Activated T-cell treated with anti-CD3 and anti-CD28 coated beads, Interleukin-2, amount 50 U/mL, for 24 hours (primary cell): ENCODE measurements at places on chromosomes 1 and 21.

DNA sequence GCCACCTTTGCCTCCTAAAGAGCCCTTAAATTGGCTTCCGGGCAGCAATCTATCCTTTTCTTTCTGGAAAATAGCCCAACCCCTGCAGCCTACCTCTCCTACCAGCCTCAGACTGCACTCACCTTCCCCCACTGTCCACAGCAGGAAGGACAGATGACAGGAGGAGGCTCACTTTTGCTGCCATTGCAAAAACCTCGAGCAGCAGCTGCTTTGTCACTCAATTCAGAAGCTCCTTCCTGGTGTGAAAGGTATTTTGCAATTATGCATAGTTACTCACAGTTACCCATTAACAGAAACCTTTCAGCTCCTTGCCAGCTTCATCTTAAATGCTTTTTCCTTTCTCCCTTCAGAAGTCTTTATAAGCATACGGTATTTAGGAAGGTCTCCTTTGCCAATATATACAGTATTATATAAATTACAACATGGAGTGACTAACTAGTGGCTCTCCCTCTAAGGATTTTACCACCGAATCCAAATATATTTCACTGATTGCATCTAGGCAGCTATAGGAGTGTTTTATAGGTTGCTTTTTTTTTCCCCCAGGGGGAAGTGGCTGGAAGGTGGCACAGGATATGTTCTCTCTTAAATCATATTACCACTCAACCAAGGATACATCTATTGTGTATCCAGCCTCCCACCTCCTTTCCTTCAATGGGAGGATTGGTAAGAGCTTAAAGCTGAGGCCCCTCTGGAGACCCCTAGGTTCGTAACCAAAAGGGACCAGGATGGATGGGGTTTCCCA lies 142.1 kb upstream of the IPO9 start:
- no peaks in the 10 kb centered on the region for H3K4me1 ChIP-seq
- no peak for DNase-seq
- H3K4me3 ChIP-seq: no peak overlapping the region
- no peaks in the 10 kb centered on the region for H3K36me3 ChIP-seq

DNA sequence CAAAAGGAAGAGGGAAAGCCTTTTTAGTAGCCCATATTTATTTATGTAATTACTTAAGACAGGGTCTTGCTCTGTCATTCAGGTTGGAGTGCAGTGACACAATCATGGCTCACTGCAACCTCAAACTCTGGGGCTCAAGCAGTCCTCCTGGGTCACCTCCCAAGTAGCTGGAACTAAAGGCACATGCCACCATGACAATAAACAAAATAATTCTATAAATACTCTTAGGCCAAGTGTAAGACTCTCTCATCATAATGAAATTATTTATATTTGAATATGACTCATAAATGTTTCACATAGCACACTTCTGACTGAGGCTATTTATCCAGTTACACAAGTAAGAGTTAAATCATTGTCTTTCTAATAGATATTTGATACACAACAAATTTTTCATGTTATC lies 314.7 kb downstream of the AMY1C start:
- no peaks in the 10 kb centered on the region for H3K36me3 ChIP-seq
- no peaks in the 10 kb centered on the region for H3K4me1 ChIP-seq
- no peak for DNase-seq
- no peak overlapping the region for H3K27ac ChIP-seq
- no peaks in the 10 kb centered on the region for H3K27me3 ChIP-seq

DNA sequence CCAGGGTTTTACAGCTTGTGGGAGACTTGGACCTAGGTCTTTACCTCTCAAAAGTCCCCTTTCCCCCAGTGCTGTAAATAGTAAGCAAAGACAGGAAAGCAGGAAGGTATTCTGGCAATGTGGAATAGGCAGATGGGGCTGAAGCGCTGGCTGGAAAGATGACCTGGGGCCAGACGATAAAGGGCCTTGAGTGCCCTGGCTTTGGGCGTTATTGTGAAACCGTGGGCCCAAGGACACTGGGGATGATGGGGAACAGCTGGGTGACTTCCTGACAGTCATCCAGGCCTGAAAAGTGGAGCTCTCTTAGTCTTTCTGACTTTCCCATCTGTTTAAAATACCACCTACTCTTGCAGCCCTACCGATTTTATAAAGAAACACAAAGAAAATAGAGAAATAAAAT lies 16.3 kb downstream of the URB2 start:
- no peak overlapping the region for H3K4me3 ChIP-seq
- DNase-seq: no peak
- H3K27me3 ChIP-seq: no peaks in the 10 kb centered on the region
- peaks cover 16% of the 10 kb centered on the region for H3K4me1 ChIP-seq

GRCh38 chr1:185537596-185537995 lies 196.6 kb upstream of the HMCN1 start:
- no peaks in the 10 kb centered on the region for H3K36me3 ChIP-seq
- H3K4me1 ChIP-seq: peaks cover 8% of the 10 kb centered on the region
- no peak for DNase-seq
- H3K27me3 ChIP-seq: no peaks in the 10 kb centered on the region
- no peak overlapping the region for H3K27ac ChIP-seq

DNA sequence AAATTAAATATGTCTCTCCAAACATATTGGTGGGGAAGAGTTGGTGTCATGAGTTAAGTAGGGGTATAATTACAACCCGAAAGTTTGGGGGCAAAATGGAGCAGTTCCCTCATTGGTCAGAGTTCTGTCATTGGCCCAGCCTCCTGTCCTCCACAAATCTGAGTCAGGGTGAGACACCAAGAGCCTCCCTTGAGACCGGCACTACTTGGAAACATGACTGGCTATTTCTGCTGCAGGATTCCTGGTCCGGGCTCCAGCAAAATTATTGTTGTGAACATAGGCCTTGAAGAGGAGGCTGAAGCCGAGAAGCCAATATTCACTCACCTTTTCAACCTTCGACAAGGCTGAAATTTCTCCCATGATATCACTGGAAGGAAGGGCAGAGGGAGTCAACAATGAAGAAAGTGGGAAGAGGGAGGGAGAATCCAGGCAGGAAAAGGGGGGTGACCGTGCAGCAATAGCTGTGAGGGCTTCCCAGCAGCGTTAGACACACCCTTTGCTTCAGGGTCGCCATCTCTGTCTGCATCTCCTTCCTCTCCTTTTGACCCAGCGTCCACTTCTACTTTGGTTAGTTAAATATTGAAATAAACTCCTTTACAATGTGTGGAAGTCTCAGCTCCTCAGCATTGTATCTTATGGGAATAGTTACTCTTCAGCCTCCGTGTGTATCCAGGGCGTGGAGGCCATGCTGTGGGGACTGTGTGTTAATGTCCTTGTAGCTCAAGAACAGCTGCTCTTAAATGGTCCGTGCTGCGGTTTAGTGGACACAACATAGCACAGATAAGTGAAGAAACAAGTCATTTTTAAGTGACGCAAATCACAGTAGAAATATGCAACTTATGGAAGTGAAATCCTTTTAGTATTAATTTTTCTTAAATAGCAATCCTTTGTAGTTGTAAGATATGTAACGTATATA lies 307.4 kb downstream of the DISC1 start:
- H3K4me1 ChIP-seq: peaks cover 19% of the 10 kb centered on the region
- no peak overlapping the region for H3K27ac ChIP-seq
- no peaks in the 10 kb centered on the region for H3K36me3 ChIP-seq
- DNase-seq: no peak
- H3K27me3 ChIP-seq: no peaks in the 10 kb centered on the region
- H3K4me3 ChIP-seq: no peak overlapping the region

- peaks cover 37% of the 10 kb centered on the region for H3K36me3 ChIP-seq
- peak overlapping the region; percentile 94 for H3K4me3 ChIP-seq
- no peaks in the 10 kb centered on the region for H3K27me3 ChIP-seq
Measured at GRCh38 chr21:43775190-43775589, 918 bp downstream of the CSTB start.

- no peaks in the 10 kb centered on the region for H3K36me3 ChIP-seq
- DNase-seq: no peak
- no peaks in the 10 kb centered on the region for H3K4me1 ChIP-seq
- peaks cover 3% of the 10 kb centered on the region for H3K27me3 ChIP-seq
- no peak overlapping the region for H3K4me3 ChIP-seq
Measured at GRCh38 chr1:58206749-58207148, 339.8 kb downstream of the OMA1 start.

DNA sequence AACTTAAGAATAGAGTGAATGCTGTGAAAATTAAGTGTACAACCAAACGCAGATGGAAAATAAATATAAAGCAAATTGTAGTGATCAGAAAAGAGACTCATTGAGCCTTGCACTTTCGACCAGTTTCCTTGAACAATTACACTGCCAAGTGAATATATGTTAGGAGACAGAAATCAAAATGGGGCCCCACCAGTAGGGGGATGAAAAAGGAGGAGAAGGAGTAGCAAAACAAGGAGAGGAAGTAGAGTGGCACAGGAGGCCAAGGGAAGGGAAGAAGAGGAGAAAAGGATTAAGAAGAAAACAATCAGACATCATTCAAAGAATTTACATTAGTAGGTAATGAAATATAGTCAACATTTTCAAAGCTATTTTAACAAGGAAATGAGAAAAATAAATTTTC lies 1770.6 kb downstream of the PLA2G4A start:
- H3K4me3 ChIP-seq: no peak overlapping the region
- no peaks in the 10 kb centered on the region for H3K4me1 ChIP-seq
- DNase-seq: no peak
- no peak overlapping the region for H3K27ac ChIP-seq
- H3K27me3 ChIP-seq: no peaks in the 10 kb centered on the region

DNA sequence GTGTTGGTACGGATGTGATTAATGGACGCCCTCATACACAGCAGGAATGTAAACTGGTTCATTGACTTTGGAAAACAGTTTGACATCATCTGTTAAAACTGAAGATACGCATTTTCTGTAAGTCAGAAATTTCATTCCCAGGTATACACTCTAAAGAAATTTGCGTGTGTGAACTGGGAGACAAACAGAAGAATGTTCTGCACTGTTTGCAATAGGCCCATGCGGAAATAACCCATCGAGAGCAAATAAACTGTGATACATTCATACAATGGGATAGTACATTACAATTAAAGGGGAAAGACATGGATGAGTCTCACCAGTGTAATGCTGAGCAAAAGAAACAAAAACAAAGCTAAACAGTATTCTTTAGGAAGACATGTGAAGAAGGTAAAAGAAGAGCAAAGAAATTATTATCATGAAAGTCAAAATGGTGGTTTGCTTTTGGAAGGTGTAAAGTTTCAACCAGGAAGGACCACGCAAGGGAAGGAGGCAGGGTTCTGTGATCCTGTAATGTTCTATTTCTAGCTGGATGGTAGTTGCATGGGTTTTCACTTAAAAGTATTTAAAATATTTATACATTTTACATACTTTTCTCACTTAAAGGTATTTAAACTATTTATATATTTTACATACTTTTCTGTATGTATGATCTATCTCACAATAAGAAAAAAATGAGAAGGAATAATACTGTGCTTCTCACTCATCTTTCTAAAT lies 30.3 kb downstream of the INTS7 start:
- H3K4me3 ChIP-seq: no peak overlapping the region
- peaks cover 3% of the 10 kb centered on the region for H3K4me1 ChIP-seq
- no peak for DNase-seq
- H3K27me3 ChIP-seq: no peaks in the 10 kb centered on the region
- no peak overlapping the region for H3K27ac ChIP-seq
- H3K36me3 ChIP-seq: peaks cover 77% of the 10 kb centered on the region

- H3K4me3 ChIP-seq: no peak overlapping the region
- no peaks in the 10 kb centered on the region for H3K36me3 ChIP-seq
- H3K27ac ChIP-seq: no peak overlapping the region
- no peaks in the 10 kb centered on the region for H3K4me1 ChIP-seq
- no peak for DNase-seq
Measured at GRCh38 chr1:229572286-229572685, 13.8 kb upstream of the ABCB10 start.

DNA sequence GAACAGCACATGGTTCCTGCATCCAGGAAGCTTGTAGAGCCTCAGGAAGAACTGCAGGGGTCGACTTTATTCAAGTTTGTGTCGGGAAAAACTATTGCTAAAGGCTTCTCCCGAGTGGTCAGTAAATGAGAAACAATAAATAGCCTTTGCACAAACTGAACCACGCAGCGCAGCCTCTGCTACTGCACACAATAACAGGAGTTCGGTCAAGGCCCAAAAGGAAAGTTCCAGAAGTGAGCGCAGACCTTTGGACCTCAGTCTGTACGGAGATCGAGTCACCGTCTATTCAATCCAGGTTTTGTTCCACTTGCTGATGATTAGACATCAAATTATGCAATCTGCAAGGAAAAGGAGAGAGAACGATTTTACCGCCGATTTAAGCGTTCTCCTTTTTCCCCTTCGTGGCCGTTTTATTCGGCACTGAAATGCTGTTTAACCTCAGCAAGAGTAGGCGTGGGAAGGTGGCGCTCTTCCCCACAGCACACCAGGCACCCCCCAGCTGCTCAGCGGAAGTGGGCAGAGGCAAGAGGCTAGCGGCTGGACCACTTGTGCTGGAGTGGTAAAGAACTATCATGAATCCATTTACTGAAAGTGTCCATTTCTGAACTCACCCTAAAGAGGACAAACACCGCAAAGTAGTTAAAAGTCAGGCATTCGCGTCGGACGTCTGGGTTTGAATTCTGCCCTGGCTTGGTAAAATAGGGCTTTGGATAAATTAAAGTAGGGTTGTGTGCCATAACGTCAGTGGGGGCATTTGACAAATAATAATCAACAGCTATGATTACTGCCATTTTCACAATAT lies 6.1 kb upstream of the LHX8 start:
- no peak overlapping the region for H3K4me3 ChIP-seq
- no peaks in the 10 kb centered on the region for H3K4me1 ChIP-seq
- no peaks in the 10 kb centered on the region for H3K36me3 ChIP-seq
- H3K27ac ChIP-seq: no peak overlapping the region

GRCh38 chr1:162007466-162007865 lies 16.2 kb downstream of the OLFML2B start:
- peaks cover 11% of the 10 kb centered on the region for H3K27me3 ChIP-seq
- no peak overlapping the region for H3K4me3 ChIP-seq
- DNase-seq: no peak

DNA sequence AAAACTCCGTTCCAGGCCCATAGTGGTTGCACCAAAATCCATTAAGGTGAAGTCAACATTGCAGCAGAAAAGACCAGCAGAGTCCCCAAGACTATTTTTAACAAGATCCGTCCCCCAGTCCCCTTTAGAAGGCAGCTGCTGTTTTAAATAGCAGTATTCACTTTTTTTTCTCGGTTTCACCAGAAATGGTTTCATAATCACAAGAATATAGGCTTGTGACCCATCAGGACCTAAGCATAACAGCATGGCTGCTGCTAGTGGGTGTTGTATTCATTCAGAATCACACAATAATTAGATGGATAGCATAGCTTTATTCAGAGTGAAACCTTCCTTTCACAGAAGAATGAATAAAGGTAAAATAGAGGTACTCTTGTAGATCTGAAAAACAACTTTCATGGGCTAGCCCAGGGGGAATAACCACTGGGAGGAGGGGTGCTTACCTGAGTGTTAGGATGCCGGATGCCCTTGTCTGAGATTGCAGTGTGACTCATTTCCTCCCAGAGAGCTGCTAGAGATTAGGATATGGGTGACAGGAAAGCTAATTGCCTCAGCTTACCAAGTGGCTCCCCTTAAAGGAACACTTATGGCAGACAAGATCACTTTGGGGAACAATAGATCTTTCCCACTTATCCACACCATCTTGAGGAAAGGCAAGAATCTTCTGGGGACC lies 35.0 kb downstream of the ACKR1 start:
- H3K27ac ChIP-seq: no peak overlapping the region
- peaks cover 25% of the 10 kb centered on the region for H3K27me3 ChIP-seq

GRCh38 chr1:235270625-235271024 lies 57.4 kb downstream of the ARID4B start:
- peaks cover 72% of the 10 kb centered on the region for H3K4me1 ChIP-seq
- H3K4me3 ChIP-seq: peak overlapping the region; percentile 15
- H3K27me3 ChIP-seq: no peaks in the 10 kb centered on the region
- H3K27ac ChIP-seq: peak overlapping the region; percentile 79
- DNase-seq: no peak

GRCh38 chr1:7885513-7886404 lies 32.9 kb upstream of the UTS2 start:
- no peak overlapping the region for H3K27ac ChIP-seq
- peaks cover 2% of the 10 kb centered on the region for H3K4me1 ChIP-seq
- H3K4me3 ChIP-seq: no peak overlapping the region
- peaks cover 40% of the 10 kb centered on the region for H3K27me3 ChIP-seq
